ENCODE measurements at places on chromosomes 1 and 21.

DNA sequence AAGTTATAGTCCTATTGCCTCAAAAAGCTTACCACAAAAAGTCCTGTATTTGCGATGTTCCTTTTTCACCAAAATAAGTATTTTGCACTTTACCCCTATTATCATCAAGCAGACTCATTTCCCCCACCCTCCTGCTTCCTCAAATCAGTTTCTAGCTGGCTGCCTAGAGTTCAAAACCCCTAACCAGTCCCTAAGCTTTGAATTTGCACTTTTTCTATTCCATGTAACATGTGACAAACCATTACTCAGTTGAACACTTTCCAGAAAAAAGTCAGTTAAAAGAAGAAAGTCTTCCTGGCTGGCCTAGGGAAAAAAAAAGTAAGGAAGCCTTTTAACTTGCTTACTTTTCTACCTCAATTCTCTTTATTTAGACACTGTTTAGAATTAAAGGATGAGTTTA is 8.2 kb downstream of the CEP170 start:
- no peak for DNase-seq

DNA sequence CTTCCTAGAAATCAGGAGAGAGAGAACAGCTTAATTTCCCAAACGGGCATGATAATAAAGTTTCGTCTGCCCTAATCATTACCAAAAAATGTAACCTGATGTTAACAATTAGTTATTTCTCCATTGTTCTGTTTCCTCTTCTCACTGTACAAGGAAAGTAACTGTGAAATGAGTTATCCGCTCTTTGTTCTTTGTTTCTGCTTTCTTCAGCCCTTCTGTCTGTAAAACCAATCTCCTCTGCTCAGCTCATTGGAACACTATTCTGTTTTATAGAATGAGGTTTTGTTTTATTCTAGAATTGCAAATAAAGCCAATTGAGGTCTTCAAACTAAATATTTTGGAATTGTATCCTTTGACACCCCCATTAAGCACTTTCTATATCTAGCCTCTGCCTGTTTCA is 8.8 kb upstream of the THEM4 start:
- no peak for DNase-seq

DNA sequence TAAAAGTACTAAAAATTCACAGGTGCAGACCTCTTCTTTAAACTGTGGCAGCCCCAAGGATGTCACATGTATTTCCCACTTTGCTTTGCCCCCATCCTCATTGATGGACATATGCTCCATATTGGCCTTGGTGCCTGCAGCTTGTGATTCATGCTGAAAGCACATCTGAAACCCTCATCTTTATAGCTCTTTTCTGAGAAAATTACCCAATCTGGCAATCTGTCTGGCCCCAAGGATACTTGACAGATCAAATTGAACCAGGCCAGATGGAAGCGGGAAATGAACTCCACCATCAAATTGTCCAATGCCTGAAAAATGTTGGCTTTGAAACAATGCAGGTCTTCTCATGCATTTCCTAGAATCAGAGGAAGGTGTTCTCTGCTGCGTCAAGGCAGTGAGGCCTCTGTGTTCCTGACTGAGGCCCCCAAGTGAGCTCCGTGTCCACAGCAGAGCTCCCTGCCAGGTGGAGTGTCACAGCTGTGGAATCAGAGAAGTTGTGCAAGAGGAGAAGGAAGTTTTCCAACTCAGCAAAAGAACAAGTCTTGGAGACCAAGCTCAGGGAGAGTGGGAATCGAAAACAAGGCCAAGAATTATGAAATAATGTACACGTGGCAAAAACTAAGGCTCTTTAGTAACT is 323.7 kb downstream of the PLPP3 start:
- no peak for DNase-seq

GRCh38 chr1:105686874-105687690 is 1369.4 kb upstream of the PRMT6 start:
- no peak for DNase-seq

- DNase-seq, result peak; percentile 61
These were observed 31.1 kb upstream of the ZBTB40 start for GRCh38 chr1:22420455-22421053.

- no peak for DNase-seq
These were observed 9.6 kb downstream of the SMYD2 start for GRCh38 chr1:214290424-214291037.

DNA sequence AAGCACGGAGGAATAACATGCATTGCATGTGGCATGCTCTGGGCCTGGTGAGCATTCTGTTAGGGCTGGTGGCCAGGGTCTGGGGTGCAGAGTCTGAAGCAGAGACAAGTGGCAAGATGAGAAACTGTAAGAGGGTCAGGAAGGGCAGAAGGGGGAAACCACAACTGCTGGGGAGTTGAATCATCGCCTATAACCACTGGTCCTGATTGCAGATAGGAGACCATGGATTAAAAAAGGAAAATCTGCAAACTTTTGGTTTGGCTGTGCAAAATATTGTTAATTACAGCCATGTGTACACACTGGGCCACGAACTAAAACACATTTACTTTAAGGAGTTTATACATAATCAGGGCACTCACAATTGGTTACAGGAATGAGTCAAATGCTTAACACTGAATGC is 76.6 kb downstream of the TGFBR3 start:
- DNase-seq, result no peak

DNA sequence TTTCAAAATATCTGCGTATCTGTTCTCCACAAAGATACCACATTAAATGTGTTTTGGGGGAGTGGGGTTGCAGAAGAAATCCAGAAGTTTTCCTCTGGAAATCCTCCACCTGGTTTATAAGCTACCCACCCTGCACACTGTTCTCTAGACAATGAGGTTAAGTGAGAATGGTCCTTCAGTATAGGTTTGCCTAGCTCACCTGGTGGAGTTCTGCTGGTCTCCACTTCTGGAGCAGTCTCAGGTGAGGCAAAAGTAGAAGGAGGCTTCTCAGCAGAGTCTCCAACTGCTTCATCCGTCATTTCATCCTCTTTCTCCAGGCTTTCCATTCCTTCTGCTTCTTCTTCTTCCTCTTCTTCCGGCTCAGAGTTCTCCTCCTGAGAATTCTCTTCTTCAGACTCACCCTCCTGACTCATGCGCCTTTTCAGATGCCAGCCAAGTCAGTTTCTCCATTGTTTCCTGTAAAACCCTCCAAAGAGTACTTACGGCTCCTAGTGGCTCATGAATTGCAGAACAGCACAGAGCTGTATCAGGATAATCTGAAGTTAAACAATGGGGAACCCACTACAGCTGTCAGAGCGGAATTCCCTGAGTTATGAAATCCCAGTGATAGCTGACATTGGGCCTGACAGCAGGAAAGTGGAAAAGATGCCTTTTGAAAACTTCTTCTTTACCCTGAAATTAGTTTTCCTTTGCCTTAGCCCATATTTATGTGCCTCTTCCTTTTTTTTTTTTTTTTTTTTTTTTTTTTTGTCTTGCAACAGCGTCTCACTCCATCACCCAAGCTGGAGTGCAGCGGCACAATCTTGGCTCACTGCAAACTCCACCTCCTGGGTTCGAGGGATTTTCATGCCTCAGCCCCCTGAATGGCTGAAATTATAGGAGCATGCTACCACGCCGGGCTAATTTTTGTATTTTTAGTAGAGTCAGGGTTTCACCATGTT is 38.5 kb downstream of the MSTO1 start:
- no peak for DNase-seq
